ENCODE measurements at places on chromosomes 1 and 21.

DNA sequence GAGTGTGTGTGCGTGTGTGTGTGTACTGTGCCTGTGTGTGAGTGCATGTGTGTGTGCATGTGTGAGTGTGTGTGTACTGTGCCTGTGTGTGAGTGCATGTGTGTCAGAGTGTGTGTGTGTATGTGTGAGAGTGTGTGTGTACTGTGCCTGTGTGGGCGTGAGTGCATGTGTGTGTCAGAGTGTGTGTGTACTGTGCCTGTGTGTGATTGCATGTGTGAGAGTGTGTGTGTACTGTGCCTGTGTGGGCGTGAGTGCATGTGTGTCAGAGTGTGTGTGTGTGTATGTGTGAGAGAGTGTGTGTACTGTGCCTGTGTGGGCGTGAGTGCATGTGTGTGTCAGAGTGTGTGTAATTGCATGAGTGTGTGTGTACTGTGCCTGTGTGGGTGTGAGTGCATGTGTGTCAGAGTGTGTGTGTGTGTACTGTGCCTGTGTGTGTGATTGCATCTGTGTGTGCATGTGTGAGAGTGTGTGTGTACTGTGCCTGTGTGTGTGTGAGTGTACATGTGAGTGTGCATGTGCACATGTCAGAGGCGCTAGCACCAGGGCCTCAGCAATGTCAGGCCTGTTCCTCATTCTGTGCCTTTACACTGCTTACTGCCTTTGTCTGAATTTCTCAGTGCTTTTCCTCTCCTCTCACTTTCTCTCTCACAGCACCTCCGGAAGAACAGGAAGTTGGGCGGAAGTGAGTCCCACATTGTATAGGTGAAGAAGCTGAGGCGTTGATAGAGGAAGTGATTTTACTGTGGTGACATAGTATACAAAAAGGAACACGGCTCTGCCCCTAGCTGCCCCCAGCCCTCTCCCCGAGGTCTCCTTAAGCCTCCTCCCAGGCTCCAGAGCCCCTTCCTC, 4.9 kb downstream of the SLC5A9 start:
- no peak overlapping the region for H3K27ac ChIP-seq
- H3K4me3 ChIP-seq = no peak overlapping the region
- no peak for DNase-seq
- H3K36me3 ChIP-seq = no peaks in the 10 kb centered on the region
- no peaks in the 10 kb centered on the region for H3K4me1 ChIP-seq

DNA sequence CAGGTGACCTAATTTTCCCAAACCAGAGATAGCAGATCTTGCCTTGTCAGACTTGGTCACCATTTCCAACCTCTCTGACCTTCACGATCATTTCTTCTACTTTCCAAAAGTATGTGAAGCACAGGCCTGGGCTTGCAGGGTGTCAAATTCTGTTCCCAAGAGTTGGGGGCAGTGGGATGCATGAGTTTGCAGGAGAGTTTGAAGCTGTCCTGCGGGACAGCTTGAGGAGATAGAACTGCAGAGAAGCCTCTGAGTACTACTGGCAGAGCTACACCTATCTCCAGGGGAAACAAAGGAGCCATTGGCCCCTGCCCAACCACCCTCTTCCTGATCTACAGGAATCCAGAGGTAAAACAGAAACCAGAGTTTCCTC, 11.3 kb downstream of the TXNIP start:
- no peaks in the 10 kb centered on the region for H3K27me3 ChIP-seq
- H3K27ac ChIP-seq = peak overlapping the region; percentile 95
- peak; percentile 60 for DNase-seq
- H3K36me3 ChIP-seq = no peaks in the 10 kb centered on the region
- H3K4me3 ChIP-seq = peak overlapping the region; percentile 32

- DNase-seq = no peak
- H3K27me3 ChIP-seq = no peaks in the 10 kb centered on the region
- no peak overlapping the region for H3K27ac ChIP-seq
- no peaks in the 10 kb centered on the region for H3K36me3 ChIP-seq
Measured at GRCh38 chr1:243397613-243398321, 141.9 kb downstream of the SDCCAG8 start.

DNA sequence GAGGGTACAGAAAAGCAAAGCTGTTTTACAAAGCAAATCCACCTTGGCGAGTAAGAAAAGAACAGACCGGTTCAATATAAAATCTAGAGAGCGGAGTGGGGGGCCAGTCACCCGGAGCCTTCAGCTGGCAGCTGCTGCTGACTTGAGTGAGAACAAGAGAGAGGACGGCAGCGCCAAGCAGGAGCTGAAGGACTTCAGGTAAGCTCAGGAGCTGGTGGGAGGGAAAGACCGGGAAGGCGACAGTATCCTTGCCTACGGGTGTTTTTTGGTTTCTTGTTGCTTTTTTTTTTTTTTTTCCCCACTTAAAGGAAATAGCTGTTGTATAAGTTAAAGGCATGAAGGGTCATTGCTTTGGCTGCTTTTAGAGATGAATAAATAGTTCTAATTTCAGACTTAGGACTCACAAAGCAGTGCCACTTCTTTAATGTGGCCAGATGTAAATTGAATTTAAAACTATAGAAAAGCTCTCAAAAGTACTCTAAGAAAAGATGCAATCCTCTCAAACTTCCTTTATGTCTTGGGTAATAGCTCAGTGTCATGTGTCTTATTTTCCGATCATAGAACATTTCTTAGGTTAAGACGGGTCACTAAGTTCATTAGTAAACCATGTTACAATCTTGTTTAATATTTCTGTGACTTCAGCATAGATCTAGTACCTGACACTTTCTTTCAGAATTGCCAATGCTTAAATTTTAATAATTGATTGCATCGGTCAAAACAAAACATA, 82.8 kb downstream of the PRDM2 start:
- H3K36me3 ChIP-seq = peaks cover 5% of the 10 kb centered on the region
- H3K4me1 ChIP-seq = no peaks in the 10 kb centered on the region
- no peak for DNase-seq
- peak overlapping the region; percentile 0 for H3K4me3 ChIP-seq

DNA sequence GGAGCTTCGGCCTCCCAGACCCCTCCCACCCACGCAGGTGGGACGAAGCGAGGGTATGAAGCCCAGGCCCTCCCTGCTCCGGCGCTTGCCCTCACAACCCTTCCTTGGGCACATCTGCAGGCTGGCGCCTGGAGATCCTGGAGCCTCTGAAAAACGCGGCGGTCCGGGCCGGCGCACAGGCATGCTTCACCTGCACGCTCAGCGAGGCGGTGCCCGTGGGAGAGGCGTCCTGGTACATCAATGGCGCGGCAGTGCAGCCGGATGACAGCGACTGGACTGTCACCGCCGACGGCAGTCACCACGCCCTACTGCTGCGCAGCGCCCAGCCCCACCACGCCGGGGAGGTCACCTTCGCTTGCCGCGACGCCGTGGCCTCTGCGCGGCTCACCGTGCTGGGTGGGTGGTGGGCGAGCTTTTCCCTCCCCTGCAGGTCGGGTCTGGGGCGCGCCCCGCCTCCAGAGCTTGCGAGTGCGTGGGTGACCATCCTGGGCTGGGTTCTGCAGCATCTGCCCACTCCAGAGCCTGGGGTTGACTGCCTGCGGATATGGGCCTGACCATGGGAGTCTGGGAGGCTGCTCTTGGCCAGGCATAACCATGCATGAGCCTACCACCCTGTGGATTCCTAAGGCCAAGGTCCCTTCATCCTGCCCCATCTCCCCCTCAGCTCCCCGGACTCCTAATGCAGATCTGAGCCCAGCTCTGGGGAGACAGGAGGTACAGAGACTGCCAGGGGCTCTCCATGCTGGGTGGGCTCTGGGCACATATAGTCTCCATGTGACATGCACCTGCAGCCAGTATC, 89.8 kb downstream of the TRIM11 start:
- H3K27me3 ChIP-seq = no peaks in the 10 kb centered on the region
- no peak overlapping the region for H3K4me3 ChIP-seq
- peaks cover 6% of the 10 kb centered on the region for H3K36me3 ChIP-seq
- DNase-seq = peak; percentile 45
- no peaks in the 10 kb centered on the region for H3K4me1 ChIP-seq

DNA sequence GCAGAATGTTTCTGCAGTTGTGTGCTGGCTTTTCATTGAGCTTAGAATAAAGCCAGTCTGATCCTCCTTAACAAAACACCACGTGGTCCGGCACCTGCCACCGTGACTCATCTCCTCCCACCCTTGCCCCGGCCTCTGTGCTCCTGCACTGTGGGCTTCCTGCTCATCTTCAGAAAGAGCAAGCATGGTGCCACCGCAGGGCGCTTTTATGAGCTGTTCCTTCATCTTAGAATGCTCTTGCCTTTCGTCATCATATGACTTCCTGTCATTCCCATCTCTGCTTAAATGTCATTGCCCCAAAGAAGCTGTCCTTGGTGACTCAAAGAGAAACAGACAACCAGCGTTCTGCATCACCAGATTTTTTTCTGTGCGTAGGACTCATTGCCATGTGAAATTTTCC, 117.8 kb downstream of the HHAT start:
- no peaks in the 10 kb centered on the region for H3K36me3 ChIP-seq
- H3K4me3 ChIP-seq = no peak overlapping the region
- H3K27ac ChIP-seq = no peak overlapping the region
- H3K4me1 ChIP-seq = no peaks in the 10 kb centered on the region
- no peak for DNase-seq

DNA sequence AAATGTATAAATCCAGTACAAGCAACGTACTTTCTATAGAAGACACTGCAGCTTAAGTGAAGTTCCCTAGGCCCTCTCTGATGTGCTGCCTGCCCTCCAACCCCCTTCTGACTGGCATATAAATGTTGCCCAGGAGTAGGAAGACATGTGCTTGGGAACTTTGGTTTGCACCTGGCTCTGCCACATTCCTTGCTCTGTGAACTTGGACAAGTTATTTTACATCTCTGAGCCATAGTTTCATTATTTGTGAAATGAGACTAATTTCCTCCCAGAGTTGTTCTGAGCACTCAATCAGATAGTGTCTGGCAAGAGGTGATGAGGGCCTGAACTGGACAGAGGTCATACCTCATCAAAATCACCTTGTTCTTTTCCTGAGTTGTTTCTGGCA, 3.5 kb upstream of the PHC2 start:
- no peaks in the 10 kb centered on the region for H3K4me1 ChIP-seq
- H3K4me3 ChIP-seq = no peak overlapping the region
- H3K36me3 ChIP-seq = no peaks in the 10 kb centered on the region
- H3K27me3 ChIP-seq = no peaks in the 10 kb centered on the region
- peak overlapping the region; percentile 6 for H3K27ac ChIP-seq
- no peak for DNase-seq

All from breast epithelium (tissue), 4 donors.